ENCODE measurements at places on chromosomes 5 and 9.

- DNase-seq: no peak
These were observed 582.5 kb downstream of the TAF11L14 start for GRCh38 chr5:18216729-18217128.

DNA sequence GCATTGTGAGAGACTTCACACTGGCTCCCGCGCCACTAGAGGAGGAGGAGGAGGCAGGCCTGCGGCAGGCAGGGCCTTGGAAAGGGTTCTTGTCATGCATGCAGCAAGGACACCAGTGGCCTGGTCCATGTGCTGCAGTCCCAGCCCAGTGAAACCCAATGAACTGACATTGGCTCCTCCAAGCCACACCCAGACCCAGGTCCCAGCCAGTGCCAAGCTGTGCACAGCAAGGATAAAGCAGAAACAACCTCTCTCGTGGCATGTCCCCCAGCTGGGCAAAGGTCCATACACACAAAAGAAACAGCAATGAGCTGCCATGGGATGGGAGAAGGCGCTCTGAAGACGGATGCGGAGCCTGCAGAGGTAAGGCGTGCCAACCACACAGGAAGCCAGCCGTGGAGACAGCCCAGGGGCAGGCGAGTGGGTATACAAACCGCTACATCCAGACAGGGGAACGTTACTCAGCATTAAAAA, 89.2 kb downstream of the SEMA4D start:
- DNase-seq: no peak

- peak; percentile 17 for DNase-seq
These were observed 2.7 kb upstream of the CARD19 start for GRCh38 chr9:93093127-93093876.

- DNase-seq: no peak
These were observed 95.6 kb downstream of the HSPA4 start for GRCh38 chr5:133147411-133147810.

- DNase-seq: no peak
These were observed 3.6 kb upstream of the RASGEF1C start for GRCh38 chr5:180212363-180213255.

DNA sequence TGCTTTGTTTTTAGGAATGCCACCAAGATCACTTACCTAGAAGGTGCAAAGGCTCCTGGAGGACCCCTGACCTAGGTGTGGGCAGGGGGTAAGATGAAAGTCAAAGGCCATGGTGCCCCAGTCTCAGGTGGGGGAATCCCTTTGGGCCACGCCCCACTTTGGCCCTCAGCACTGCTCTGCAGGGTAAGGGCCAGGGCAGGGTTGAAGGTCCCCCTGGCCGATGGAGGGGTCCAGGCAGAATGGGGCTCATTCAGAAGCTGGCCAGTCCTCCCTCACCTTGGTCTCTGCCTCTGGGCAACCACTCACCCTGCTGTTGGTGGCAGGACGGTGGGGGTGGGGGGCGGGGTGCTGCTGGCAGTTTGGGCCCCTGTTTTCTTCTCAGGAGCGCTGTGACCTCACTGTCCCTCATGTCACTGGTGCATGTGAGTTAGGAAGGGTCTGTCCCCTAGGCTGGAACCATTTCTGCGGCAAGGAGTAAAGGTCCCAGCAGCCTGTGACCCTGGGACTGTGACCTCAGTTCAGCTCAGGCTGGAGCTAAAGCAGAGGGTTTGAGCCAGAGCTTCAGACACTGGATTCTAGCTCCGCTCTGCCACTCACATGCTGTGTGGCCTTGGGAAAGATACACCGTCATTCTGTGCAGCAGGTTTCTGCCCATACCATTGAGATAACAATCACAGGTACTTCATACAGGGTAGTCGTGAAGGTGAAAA, 1.9 kb upstream of the ASS1 start:
- no peak for DNase-seq

GRCh38 chr5:76641514-76642120, 18.4 kb upstream of the F2RL2 start:
- DNase-seq: peak; percentile 79

DNA sequence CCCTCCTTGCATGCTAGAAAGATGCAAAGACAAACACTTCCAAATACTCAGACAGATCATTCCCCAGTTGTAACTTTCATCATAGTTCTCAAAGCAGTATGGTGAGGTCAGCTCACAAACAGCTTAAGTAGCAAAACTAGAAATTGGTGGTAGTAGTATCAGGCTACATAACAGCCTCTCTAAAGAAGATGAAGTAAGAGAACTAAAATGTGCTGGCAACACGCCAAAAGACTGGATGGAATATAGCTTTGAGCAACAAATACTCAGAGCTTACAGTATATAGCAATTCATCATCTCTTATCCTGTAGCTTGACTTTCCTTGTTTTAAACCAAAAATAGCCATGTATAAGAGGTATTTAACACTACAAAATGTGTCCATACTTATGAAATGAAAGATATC, 7.5 kb downstream of the PFDN1 start:
- peak; percentile 62 for DNase-seq

- DNase-seq: no peak
These were observed 138.1 kb downstream of the DIRAS2 start for GRCh38 chr9:90504486-90504885.

GRCh38 chr5:62643556-62644451, 65.2 kb downstream of the LRRC70 start:
- DNase-seq: no peak

- peak; percentile 76 for DNase-seq
These were observed 129.3 kb upstream of the SLC44A1 start for GRCh38 chr9:105114964-105115728.

GRCh38 chr9:7324152-7324598, 475.4 kb downstream of the DMAC1 start:
- no peak for DNase-seq

- no peak for DNase-seq
These were observed 597.9 kb upstream of the SGCD start for GRCh38 chr5:155728857-155729683.

GRCh38 chr9:89929315-89929672, 324.5 kb downstream of the GADD45G start:
- DNase-seq: no peak

GRCh38 chr5:179245031-179245430, 100.2 kb downstream of the ADAMTS2 start:
- no peak for DNase-seq

- no peak for DNase-seq
These were observed 9.6 kb downstream of the PRRT1B start for GRCh38 chr9:131554843-131555351.

GRCh38 chr9:91200692-91201336, 160.9 kb downstream of the AUH start:
- DNase-seq: no peak

- DNase-seq: no peak
These were observed 69.3 kb upstream of the CDK20 start for GRCh38 chr9:88043647-88044046.

- no peak for DNase-seq
These were observed 35.1 kb downstream of the FAM13B start for GRCh38 chr5:137997726-137998213.

GRCh38 chr5:127094161-127094814, 21.0 kb upstream of the C5orf63 start:
- no peak for DNase-seq

DNA sequence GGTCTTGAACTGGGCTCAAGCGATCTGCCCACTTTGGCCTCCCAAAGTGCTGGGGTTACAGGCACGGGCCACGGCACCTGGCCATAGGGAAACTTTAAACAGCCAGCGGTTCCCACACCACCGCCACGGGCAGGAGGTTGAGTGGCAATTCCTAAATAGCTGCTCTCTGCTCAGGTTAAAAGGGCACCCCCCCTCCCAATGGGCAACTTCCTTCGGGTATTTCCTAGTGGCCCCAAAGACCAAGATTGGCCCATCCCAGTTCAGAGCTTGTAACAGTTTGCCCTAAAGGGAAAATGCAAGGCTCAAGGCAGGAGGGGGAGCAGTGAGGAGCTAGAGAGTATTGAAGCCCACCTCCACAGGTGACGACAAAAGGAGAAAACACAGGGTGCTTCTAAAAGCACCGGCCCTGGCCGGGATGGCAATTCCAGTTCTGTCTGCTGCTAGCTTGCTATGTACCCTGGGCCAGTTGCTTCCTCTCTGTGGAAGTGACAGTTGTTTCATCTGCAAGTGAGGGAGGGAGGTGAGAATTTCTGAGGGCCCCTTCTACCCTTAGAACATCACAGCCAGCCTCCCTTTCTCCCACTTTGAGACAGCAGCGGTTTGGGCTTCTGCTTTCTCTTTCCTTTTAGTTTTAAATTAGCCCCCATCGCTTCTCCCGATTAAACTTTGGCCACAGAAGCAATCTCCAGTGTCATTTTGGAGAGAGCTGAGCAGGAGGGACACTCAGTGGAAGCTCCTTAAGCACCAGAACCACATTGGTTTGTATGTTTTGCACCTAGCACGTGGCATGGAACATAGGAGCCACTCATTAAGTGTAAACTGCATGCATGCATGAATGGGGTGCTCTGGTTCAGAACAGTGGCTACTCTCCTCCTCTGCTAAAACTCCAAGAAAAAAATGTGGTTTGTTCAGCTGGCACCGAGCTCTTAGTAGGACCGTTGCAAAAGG, 17.3 kb upstream of the TNIP1 start:
- DNase-seq: no peak

DNA sequence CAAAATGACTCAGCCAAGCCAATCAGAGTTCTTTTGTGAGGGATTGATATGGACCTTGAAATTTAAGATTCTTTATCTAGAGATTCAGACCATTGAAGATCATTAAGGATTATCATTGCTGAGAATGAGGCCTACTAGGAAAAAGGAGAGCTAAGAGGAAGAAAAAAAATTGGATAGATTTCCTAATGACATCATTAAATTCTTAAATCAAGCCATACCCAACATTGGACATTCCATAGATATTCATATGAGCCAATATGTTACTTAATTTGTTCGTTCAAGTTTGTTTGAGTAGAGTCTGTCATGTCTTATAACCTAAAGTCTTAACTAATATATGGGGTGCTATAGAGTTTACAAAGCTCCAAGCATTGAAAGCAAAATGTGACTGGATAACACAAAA, 727.9 kb upstream of the SEMA6A start:
- DNase-seq: no peak

DNA sequence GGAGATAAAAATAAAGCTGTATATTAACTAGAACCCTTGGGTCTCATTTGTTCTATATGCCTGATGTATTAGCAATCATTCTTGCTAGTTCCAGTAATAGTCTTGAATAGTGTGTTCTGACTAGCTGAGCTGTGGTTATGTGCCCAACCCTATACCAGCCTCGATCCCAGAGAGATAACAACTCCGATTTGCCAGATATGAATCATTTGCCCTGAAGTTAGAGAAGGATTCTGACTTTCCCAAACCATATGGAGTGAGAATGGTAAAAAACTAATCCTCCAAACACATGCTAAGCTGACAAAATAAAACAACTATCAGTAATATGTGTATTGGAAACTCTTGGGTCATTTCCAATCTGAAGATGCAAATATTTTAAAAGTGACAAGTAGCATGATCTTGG, 64.8 kb downstream of the ALDH1A1 start:
- no peak for DNase-seq

DNA sequence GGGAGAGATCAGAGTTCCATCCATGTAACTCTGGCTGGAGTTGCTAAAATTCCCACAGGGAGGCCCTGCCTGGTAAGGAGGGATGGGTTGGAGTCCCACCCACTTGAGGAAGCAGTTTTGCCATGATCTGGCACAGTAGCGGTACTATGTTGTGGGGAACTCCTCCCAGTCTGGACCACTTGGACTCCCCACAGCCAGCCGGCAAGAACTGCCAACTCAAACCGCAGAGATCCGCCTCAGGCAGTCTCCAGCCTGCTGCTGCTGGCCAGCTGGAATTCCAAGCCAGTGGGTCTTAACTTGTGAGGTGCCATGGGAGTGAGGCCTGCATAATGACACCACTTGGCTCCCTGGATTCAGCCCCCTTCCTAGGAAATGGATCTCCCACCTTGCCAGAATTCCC, 151.9 kb downstream of the NDUFS4 start:
- DNase-seq: no peak

DNA sequence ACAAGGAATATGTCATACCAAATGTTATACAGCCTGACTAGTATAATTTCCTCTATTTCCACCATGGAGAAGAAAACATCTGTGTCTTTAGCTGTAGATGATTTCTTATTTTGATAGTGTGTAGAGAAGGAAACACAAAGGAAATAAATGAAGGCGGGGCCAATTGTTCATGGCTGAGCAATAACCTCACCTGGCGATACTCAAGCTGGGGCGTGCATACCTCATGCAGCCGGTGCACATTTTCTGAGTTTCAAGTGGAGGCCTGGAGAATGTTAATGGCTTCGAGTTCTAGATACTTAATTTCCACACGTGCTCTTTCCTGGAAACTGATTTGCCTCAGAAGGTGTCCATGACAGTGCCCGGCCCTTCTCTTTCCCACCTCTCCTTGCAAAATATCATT, 127.4 kb upstream of the TAF11L2 start:
- DNase-seq: no peak

- DNase-seq: no peak
These were observed 91.8 kb upstream of the ZNF366 start for GRCh38 chr5:72599065-72599433.

DNA sequence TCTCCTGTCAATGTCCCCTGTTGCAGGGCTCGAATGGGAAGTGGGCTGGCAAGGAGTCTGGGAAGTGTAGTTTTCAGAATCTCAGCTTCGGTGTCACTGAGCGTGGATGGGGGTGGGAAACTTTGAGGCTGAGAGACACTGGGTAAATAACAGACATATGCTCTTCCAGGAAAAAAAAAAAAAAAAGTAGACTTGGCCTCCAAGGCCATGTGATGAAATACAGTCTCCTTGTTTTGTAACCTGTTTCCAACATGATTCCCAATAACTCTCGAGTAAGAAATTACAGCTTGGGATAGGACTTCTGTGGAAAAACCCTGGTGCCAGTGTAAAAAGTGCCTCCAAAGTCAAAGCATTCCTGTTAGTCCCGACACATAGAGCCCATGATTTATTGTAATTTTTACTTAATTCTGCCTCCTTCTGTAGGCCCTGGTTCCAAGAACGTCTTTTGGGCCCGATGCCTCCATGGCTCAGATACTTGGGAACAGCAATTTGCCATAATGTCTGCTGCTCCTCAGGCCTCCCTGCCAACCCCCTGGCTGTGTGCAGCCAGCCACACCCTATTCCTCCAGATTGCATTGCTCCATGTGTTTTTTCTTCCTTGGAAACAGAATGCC, 119.5 kb upstream of the TNC start:
- DNase-seq: peak; percentile 85

DNA sequence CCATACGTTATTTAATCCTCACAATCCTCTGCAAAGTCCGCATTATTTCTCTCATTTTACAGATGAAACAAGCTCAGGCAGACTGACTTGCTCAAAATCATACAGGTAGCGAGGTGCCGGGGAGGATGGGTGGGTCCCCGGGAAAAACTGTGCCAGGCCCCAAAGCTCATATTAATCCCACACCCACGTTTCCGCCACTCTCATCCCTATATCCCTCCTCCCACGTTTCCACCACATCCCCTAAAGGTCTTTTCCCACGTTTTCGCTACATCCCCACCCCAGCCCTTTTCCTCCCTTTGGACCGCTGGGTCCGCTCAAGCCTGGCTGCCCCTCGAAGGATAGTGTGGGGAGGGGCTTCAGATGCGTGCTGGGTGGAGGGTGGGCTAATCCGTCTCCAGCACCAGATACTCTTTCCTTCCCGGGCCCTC, 434 bp upstream of the FSD1L start:
- DNase-seq: no peak

GRCh38 chr9:36946653-36947052, 87.4 kb downstream of the PAX5 start:
- DNase-seq: peak; percentile 21

- no peak for DNase-seq
These were observed 367.2 kb downstream of the OSTF1 start for GRCh38 chr9:75455444-75455921.

GRCh38 chr9:36739373-36740116, 166.8 kb downstream of the MELK start:
- DNase-seq: no peak
